ENCODE measurements at places on chromosomes 1 and 21.

GRCh38 chr1:175755516-175756070, 12.2 kb upstream of the TNR start:
- DNase-seq, result no peak

GRCh38 chr1:178821134-178821866, 49.6 kb downstream of the ANGPTL1 start:
- no peak for DNase-seq

- no peak for DNase-seq
Measured at GRCh38 chr1:175683491-175684298, 59.7 kb downstream of the TNR start.

GRCh38 chr1:175555266-175555665, 188.1 kb downstream of the TNR start:
- DNase-seq, result no peak

- DNase-seq, result no peak
Measured at GRCh38 chr1:9120312-9120958, 8.5 kb downstream of the GPR157 start.

- DNase-seq, result no peak
Measured at GRCh38 chr1:14486401-14487201, 111.9 kb upstream of the KAZN start.

- no peak for DNase-seq
Measured at GRCh38 chr1:16385659-16386453, 18.8 kb downstream of the SZRD1 start.
